ENCODE measurements at places on chromosomes 6 and 20.

- DNase-seq, result no peak
Measured at GRCh38 chr20:1174787-1175186, 10.0 kb downstream of the TMEM74B start.

DNA sequence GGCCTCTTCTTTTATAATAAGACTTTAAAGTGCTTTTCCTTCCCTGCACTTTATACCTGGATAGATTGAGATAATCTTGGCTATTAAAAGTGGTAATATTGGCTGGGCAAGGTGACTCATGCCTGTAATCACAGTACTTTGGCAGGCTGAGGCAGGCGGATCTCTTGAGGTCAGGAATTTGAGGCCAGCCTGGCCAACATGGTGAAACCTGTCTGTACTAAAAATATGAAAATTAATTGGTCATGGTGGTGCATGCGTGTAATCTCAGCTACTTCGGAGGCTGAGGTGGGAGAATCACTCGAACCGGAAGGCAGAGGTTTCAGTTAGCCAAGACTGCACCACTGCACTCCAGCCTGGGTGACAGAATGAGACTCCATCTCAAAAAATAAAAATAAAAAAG lies 197.1 kb upstream of the RGS17 start:
- no peak for DNase-seq

- DNase-seq, result no peak
Measured at GRCh38 chr6:52976591-52977035, 18.5 kb downstream of the GSTA4 start.

DNA sequence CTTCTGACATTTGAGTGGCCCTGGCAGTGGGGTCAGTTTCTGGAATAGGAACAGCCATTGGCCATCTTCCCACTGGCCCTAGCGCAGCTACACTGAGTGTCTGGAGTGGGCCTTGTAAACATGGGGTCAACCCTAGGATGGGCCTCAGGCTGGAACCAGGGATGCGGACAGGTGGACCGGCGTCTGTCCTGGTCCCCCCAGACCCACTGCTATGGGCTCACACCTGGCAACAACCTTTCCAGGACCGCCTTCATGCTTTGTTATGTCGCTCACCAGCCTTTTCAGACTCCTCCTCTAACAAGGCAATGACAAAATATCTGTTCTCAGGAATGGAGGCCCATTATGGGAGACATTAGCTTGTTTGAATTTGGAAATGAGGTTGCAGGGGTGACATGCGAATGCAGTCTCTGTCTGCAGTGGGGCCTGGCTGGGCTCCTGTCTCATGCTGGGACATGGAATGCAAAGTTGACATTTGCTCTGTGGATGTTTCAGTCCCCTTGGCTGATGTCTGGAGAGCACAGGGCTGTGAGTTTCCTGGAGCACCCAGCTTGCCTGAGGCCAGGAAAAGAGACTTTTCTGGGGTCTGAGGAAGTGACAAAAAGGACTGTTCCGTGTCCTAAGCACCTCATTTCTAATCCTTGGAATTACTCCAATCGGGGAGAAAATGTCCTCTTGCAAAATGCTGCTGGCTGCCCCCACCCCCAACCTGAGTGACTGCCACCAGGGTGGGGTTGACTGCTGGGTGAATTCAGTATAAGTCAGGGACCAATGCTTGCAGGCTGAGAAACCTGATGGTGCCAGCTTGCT lies 98.7 kb upstream of the PMEPA1 start:
- DNase-seq, result no peak

DNA sequence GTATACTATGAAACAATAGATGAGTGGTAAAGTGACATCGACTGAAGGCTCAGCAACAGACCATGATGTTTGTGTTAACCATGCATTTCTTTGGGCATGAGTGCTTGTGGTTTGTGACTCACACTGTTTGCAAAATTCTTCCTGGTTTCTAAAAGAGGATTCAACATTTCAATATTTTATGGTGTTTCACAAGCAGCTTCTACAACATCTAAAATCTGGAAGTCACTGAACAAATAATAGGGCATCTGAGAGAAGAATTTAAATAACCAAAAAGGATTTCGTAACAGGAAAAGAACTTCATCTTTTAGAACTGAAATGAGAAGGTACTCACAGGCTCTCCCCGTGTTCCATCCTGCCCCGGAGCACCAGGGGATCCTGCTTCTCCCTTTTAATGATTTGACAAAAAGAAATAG lies 146.2 kb downstream of the COL21A1 start:
- DNase-seq, result no peak

DNA sequence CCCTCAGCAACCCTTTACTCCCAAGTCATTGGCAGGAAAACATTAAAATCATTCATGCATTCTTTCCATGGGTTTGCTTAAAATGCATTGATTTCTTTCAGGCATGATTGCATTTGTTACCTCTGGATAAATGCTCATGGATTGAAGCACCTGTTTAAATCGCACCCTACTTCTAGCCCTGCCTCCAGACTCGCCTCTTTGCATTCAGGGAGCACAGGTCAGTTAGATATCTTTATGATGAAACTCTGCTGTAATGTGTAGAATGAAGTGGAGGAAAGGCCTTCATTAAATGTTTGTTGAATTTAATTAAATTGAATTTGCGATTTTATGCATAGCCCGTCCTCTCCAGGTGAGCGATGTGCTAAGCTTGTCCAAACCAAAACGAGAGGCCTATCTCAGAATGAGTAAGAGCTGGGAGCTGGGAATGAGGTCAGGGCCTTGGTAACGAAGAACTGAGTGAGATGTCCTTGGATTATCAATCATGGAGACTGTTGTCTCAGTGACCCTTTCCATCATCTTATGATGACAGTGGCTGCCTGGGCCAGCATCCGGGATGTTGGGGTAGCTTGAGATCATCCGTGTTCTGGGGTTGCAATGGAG lies 210.1 kb downstream of the SYNDIG1 start:
- DNase-seq, result no peak
